ENCODE measurements at places on chromosomes 7 and 10.

DNA sequence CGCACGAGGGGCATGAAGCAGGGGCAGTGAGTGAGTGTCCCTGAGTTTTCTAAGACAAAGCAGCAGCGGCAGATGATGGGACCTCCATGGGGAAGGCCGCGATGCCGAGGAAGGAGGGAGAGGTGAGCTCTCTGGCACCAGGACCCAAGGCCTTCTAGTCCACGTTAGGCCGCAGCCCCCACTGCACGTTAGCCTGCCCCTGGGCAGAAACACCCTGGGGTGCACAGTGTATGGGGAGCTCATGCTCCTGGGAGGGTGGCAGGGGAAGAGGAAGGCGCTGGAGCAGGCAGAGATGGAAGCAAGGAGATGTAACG lies 97.3 kb upstream of the IKZF1 start:
- no peak for DNase-seq

- DNase-seq = no peak
These were observed 302.1 kb downstream of the ABCA13 start for GRCh38 chr7:48473205-48473865.

GRCh38 chr10:36573246-36573645 lies 552.2 kb upstream of the ANKRD30A start:
- no peak for DNase-seq

GRCh38 chr10:11440250-11441150 lies 170.9 kb downstream of the USP6NL start:
- DNase-seq = peak; percentile 69

DNA sequence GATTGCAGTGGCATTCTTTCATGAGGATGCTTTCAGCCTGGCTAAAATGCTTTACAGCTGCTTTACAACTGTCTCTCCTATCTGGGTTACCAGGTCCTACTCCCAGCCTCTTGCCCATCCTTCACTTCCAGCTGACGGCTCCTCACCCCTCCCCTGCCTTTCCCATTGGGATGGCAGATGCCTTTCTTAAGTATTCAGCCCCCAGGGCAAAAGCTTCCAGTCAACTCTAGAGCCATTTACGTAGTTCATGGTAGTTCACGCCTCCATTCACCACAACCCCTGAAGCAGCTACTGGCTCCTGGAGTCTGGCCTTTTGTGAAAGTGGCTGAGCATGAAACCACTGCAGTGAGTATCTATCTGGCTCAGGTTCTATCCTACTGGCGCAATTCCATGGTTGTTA lies 17.2 kb upstream of the BMPER start:
- no peak for DNase-seq

GRCh38 chr7:45720989-45721388 lies 146.8 kb downstream of the ADCY1 start:
- DNase-seq = no peak

GRCh38 chr10:133079836-133080682 lies 7.7 kb upstream of the ADGRA1 start:
- DNase-seq = no peak

GRCh38 chr10:95462740-95463667 lies 98.2 kb downstream of the SORBS1 start:
- no peak for DNase-seq

GRCh38 chr7:69932034-69932628 lies 333.9 kb downstream of the AUTS2 start:
- DNase-seq = no peak

DNA sequence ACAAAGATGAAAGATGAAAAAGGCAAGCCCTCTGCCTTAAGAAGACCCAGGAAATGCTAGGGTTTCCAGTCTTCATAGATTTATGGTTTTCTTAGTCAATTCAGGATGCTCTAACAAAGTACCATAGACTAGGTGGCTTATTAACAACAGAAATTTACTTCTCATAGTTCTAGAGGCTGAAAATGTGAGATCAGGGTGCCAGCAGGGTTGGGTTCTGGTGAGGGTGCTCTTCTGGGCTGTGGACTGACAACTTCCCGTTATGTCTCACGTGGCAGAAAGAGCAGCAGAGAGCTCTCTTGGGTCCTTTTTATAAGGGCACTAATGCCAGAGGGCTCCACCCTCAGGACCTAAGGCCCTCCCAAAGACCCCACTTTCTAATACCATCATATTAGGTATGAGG lies 23.7 kb downstream of the ELMO1 start:
- DNase-seq = no peak
